EL (cell line): ENCODE measurements at places on chromosomes 3 and 15.
A peak's percentile ranks its signal among the peaks of the same experiment; 100 is the strongest.

DNA sequence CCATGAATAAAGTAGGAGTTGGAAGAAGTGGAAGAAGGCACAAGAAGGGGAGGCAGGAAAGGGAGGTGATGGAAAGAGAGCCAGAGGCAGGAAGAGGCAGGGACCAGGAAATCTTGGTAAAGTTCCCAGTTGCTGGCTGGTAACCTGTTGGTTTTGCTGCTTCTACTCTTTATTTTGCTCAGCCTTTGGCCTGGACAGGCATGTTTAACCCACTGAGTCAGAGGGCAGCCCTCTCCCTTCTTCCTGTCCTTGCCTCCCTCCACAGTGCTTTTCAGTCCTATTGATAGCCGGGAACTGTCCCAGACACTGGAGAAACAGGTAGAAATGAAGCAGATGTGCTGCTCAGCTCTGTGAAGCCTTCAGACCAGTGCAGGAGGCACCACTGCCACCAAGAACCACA, 43.4 kb upstream of the APEH start:
- DNase-seq = peak; percentile 15

- no peak for DNase-seq
Measured at GRCh38 chr3:132342610-132343009, 25.4 kb downstream of the ACP3 start.

DNA sequence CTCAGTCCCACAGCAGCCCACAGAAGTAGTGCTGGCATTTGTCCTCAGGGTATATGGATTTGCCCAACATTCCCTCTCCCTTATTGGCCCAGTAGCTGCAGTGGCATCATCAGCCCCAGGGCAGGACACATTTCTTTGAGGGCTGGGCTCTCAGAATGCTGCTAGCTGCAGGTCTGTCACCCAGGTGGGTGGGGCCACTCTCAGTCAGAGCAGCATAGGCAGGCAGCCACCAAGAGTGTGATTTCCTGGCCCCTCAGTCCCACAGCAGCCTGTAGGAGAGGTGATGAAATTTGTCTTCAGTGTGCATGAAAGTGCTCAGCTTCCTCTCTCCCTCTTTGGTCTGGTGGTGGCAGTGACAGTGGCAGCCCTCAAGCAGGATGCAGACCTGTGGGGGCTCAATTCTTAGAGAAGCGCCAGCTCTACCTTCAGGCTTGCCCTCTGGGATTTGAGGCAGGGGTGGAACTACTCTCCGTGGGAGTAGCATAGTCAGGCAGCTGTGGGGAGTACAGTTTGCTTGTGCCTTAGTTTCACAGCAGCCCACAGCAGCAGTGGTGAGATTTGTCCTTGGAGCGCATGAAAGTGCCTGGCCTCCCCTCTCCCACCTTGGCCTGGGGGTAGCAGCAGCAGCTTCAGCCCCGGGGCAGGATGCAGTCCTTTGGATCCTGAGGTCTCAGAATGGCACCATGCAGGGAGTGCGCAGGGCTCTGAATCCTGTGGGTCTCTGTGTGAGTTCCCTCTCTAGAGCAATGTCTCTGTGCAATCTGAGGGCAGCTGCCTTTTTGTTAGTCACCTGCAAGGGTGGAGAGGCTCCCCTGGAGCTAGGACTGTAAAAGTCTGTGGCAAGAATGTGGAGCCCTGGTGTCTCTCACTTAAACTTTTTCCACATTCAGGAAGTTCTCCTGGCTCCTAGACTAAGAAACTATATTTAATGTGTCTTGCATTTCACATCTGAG, 1229.1 kb downstream of the ROBO2 start:
- peak; percentile 26 for DNase-seq

- DNase-seq = no peak
Measured at GRCh38 chr3:45560281-45560971, 34.1 kb upstream of the LIMD1 start.

GRCh38 chr3:160296591-160296990, 71.4 kb downstream of the C3orf80 start:
- DNase-seq = no peak

- DNase-seq = no peak
Measured at GRCh38 chr3:86743233-86743632, 247.7 kb downstream of the VGLL3 start.

- DNase-seq = no peak
Measured at GRCh38 chr3:49238274-49239127, 38.5 kb downstream of the C3orf62 start.

GRCh38 chr15:57540211-57540610, 51.5 kb upstream of the MYZAP start:
- DNase-seq = no peak

- no peak for DNase-seq
Measured at GRCh38 chr3:141767066-141767465, 3.9 kb downstream of the GRK7 start.

- peak; percentile 16 for DNase-seq
Measured at GRCh38 chr3:45841420-45841756, 531 bp downstream of the LZTFL1 start.

GRCh38 chr3:152522036-152522435, 253.3 kb downstream of the MBNL1 start:
- DNase-seq = no peak

GRCh38 chr15:98292442-98293240, 332.1 kb downstream of the ARRDC4 start:
- DNase-seq = peak; percentile 34

DNA sequence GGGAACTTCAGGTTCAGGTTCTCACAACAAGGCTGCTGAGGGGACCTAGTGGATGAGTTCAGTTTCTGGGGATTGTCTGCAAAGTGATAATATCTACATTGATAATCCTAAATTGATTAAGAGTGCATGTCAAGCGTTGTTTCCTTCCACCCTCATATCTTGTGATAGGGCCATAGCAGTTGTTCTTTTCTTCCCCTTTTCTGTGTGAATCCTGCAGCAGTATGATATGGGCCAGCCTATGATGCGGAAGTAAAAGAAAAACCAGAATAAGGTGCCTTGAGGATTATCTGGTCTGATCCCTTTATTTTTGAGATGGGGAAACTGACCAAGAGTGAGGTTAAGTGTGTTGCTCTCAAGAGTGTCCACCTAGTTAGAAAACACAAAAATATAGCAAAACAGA, 86.2 kb downstream of the MITF start:
- no peak for DNase-seq

DNA sequence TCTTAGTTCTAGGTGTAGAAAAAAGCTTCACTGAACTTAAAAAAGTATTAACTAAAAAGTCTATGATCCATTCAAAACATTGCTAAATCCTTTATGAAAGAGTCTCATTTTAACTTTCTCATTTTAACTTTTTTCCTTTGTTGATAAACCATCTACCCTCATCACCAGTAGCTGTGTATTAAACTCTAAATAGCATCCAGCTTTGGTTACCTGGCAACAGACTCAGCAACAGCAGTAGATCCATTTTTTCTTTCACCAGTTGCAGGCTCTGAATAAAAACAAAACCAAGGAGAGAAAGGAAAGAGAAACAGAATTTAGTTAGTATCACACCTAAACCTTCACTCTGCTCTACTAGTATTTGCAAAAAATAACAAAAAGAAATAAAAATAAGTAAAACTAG, 51.6 kb downstream of the TP53BP1 start:
- peak; percentile 21 for DNase-seq

- DNase-seq = no peak
Measured at GRCh38 chr3:148084931-148085330, 612.8 kb upstream of the AGTR1 start.

GRCh38 chr3:43177085-43177484, 71.2 kb upstream of the POMGNT2 start:
- no peak for DNase-seq

- DNase-seq = peak; percentile 32
Measured at GRCh38 chr3:156071031-156071430, 49.3 kb upstream of the KCNAB1 start.

- DNase-seq = no peak
Measured at GRCh38 chr3:187251599-187251998, 39.9 kb downstream of the MASP1 start.

- no peak for DNase-seq
Measured at GRCh38 chr3:43372809-43373559, 86.6 kb downstream of the SNRK start.

DNA sequence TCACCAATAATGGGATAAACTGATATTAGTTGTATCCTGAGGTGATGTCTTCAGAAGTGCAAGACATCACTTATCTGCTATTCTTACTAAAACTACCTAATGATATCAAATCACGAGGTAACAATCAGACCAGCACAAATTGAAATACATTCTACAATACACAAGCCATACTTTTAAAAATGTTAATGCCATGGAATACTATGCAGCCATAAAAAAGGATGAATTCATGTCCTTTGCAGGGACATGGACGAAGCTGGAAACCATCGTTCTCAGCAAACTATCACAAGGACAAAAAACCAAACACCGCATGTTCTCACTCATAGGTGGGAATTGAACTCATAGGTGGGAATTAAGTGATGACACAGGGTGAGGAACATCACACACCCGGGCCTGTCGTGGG, 129.3 kb downstream of the SST start:
- DNase-seq = no peak

GRCh38 chr15:38996111-38996631, 431.6 kb upstream of the RASGRP1 start:
- peak; percentile 89 for DNase-seq

DNA sequence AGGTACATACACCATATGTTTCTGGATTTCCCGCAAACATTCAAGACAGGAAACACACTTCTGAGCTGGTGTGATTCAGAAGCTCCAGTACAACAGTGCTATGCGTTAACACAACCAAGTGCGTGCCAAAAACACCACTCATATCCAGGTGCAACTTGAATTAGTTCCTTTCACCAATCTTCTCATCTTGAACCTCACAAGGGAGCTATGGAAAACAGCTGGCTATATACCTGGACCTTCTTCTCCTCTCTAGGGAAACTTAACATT, 31.3 kb downstream of the SUSD5 start:
- DNase-seq = no peak

DNA sequence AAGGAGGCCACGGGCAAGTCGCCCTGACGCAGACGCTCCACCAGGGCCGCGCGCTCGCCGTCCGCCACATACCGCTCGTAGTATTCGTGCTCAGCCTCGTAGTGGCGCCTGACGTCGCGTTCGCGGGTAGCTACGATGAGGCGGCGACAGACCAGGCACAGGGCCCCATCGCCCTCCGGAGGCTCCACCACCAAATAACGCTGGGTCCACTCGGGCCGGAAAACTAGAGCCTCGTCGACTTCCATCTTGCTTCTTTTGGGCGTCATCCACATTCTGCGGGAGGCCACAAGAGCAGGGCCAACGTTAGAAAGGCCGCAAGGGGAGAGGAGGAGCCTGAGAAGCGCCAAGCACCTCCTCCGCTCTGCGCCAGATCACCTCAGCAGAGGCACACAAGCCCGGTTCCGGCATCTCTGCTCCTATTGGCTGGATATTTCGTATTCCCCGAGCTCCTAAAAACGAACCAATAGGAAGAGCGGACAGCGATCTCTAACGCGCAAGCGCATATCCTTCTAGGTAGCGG, at the start of gene EPM2AIP1:
Gene EPM2AIP1 (minus strand): TSS at position 326 of the 520 bp plus-strand sequence. CDS start 54 bp downstream, at position 272.
- no peak for DNase-seq

- no peak for DNase-seq
Measured at GRCh38 chr3:146177519-146177918, 16.5 kb upstream of the PLOD2 start.

DNA sequence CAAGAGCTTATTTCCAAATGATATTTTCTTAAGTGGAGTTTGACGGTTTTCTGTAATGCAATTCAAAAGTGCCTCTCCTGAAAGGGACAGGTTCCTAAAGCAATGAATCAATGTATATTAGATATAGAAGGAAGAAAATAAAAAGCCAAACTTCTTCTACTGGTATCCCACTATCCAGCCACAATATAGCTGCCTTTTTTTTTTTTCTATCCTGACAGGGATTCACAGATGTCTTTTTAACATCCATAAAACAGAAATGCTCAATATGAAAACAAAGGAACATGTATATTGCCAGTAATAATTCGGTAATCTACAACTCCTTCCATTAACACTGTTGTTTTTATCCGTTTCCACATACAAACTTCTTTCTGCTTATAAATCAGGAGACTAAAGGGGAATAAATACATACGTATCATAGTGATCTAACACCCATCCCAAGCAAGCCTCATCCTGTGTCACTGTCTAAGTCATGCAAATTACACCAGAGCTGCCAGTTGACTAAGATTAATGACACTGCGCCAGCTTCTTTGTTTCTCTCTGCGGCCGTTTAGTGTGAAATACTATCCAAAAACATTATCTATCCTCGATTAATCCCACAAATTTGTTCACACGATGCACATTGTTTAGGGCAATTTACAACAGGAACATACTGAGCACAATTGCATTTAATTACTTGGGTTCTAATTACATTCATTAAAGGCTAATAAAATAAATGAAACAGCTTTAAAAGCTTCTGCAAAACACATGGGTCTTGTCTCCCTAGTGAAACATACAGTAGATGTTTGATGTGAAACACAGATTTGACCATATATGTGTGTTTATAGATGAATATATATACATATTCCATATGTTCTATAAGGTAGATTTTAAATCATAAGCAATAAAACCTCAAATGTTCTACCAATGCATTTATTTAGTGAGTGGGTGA, 51.9 kb upstream of the CDIN1 start:
- no peak for DNase-seq

- DNase-seq = no peak
Measured at GRCh38 chr15:57398336-57398735, 22.0 kb downstream of the CGNL1 start.

DNA sequence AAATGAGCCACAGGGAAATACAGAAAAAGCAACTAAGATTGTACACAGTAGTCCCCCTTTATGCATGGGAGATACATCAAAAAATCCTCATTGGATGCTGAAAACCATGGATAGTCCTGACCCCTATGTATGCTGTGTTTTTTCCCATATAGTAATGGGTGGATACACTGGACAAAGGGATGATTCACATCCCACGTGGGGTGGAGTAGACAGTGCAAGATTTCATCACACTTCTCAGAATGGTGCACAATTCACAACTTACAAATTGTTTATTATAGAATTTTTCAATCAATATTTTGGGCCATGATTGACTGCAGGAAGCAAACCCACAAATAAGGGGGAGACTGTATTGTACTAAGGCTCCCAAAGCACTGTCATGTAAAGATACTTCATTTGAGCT, 224.4 kb upstream of the STRIT1 start:
- DNase-seq = no peak

DNA sequence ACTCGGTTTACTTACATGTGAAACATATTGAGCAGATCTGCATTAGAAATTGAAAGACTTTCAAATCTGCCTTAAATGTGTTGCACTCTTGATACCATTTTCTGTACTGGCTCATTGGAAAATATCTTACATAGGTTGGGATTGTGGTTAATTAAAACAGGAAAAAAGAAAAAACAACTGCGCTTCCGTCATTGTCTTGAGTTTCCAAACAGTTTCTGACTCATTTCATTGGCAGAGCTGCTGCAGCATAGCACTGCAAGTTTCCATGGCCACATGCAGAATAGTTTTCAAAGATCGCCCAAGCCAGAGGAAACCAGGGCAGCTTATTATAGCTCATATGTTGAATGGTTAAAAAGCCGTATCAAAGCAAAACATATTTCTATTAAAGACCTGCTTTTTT, 446.6 kb upstream of the BCHE start:
- DNase-seq = no peak
